ENCODE measurements at places on chromosomes 1 and 21.
A peak's percentile ranks its signal among the peaks of the same experiment; 100 is the strongest.

- DNase-seq: no peak
Measured at GRCh38 chr1:4527819-4528218, 126.6 kb upstream of the AJAP1 start.

DNA sequence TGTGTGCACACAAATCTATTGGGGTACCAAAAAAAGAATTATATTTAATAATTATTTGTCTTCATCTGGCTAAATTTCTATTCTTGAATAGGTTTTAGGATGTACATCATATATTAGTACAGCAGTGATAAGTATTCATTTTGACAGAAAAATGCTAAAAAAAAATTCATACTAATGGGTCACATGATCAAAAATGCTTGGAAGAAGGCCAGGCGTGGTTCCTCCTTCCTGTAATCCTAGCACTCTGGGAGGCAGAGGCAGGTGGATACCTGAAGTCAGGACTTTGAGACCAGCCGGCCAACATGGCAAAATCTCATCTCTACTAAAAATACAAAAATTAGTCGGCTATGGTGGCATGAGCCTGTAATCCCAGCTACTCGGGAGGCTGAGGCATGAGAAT is 26.9 kb upstream of the PTGFRN start:
- no peak for DNase-seq

DNA sequence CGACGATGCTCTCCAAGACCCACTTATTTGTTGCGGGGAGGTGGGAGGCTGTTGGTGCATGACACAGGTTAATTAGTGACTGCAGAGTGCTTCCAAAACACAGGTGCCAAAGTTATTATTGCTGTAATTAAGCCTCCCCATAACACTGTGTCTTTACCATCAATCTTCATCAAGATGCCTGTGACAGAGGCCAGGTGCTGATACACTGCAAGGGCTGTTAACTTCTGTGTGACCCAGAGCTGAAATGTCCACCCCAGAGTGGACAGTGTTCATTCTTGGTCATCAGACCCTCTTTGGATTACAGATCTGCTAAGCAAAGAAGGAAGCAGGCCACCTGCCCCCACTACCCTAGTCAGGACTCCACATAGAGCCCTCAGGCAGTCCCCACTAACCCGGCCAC is 55.5 kb downstream of the CAPN8 start:
- DNase-seq: no peak

DNA sequence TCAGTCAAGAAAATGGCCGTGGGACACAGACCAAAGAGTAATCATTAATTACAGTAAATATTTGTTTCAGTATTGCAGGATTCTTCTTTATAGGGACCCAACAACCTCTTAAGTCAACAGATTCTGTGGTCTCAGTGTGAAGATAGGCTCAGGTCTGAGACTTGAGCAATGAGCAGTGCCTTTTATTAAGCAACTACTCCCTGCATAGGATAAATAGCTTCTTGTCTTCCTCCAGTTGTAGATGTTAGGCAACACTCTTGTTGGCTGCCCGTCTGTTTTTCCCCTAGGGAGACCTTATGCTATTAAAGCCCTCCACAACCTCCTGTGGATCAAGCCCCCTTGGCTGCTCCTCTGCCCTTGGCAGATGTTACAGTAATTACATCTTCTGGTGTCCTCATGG is 1.8 kb upstream of the OMA1 start:
- no peak for DNase-seq

GRCh38 chr1:80675454-80675853 is 1125.3 kb upstream of the ADGRL2 start:
- DNase-seq: peak; percentile 17
